ENCODE measurements at places on chromosomes 5 and 9. TPM values are rescaled to one million over a fixed set of nuclear protein-coding genes. Genes with fewer than 3 reads are reported as not detected.

The TTLL11 gene
- 2.7 TPM for total RNA-seq

The TAS2R1 gene
- not detected for total RNA-seq

The MAPK9 gene
- total RNA-seq = 25.2 TPM

The SMIM33 gene
- total RNA-seq = not detected

The FOXI1 gene
- not detected for total RNA-seq

The IRX1 gene
- not detected for total RNA-seq

The SLC45A2 gene
- total RNA-seq = 0.11 TPM

The ZFP2 gene
- total RNA-seq = 0.33 TPM

The CTNND2 gene
- not detected for total RNA-seq

The SLC30A5 gene
- 57.1 TPM for total RNA-seq

The MTAP gene
- total RNA-seq = 12.9 TPM

The TLE1 gene
- 59.9 TPM for total RNA-seq

The CRB2 gene
- not detected for total RNA-seq

The NR5A1 gene
- not detected for total RNA-seq

The TXN gene
- total RNA-seq = 164 TPM

The F2RL1 gene
- total RNA-seq = 14.8 TPM

The GFI1B gene
- total RNA-seq = under 0.01 TPM

The WDR38 gene
- not detected for total RNA-seq

The UBTD2 gene
- 24.3 TPM for total RNA-seq

The SLC23A1 gene
- total RNA-seq = not detected

The SLC36A3 gene
- total RNA-seq = not detected

The TLR4 gene
- 124 TPM for total RNA-seq

The DAB2IP gene
- total RNA-seq = 15.4 TPM

The PCDHB3 gene
- 0.69 TPM for total RNA-seq

The CEL gene
- total RNA-seq = 0.09 TPM

The SLC6A7 gene
- total RNA-seq = not detected

The PCDHGC4 gene
- total RNA-seq = 0.65 TPM

The KIF3A gene
- total RNA-seq = 3.9 TPM

The CEP72 gene
- 1.9 TPM for total RNA-seq

The ROR2 gene
- total RNA-seq = not detected

The ANKRD31 gene
- total RNA-seq = under 0.01 TPM

The CARTPT gene
- total RNA-seq = not detected

The MARCHF11 gene
- not detected for total RNA-seq

All from dermis lymphatic vessel endothelial cell (primary cell).